ENCODE measurements at places on chromosomes 1 and 21. TPM values are rescaled to one million over a fixed set of nuclear protein-coding genes. Genes with fewer than 3 reads are reported as not detected.

The A3GALT2 gene
- total RNA-seq: not detected

The OR2M3 gene
- not detected for total RNA-seq

DNA sequence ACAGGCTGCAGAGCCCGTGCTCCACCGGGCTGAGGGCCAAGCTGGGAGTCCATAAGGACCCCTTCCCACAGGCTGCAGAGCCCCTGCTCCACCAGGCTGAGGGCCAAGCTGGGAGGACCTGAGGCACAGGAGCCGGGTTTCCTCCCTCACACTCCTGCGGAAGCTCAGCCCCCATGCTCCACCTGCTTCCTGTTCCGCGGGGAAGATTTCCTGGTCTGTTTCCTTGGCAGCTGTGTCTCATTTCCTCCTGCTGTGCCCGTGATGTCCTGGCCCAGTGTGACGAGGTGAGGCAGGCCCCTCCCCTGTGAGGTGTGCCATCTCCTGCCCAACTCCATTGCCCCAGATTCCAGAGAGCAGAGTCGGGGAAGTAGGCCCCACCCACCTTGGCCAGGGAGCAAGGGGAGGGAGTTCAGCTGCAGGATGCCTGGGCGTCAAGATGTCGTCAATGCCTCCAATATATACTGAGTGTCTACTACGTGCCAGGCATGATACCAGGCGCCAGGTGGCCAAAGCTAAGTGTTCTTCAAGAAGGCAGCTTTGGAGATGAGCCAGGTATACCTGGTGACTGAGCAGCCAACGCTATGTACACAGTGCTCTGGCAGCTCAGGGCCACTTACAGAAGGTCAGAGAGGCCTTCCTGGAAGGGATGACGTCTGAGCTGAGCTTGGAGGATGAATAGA lies 58.8 kb downstream of the NAV1 start:
- peaks cover 23% of the 10 kb centered on the region for H3K36me3 ChIP-seq
- no peak overlapping the region for H3K27ac ChIP-seq
- H3K27me3 ChIP-seq: no peaks in the 10 kb centered on the region
- no peak for DNase-seq

DNA sequence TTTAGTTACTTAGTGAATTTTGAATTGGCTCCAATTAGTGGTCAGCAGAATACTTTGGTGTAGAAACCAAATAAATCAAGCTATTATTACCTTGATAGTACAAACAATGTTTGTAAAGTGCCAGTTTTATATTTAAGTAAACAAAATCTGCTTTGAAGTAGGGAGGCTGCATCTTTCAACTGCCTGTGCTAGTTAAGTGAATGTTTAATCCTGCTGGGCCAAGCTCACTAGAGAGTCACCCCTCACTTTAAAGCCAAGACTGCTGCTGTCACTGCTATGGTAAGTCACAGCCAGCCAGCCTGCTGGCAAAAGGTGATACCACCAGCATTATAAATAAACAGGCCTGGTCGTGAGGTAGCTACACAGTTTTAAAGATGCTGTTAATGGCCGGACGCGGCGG lies 10.3 kb upstream of the CFAP126 start:
- H3K27me3 ChIP-seq: peaks cover 2% of the 10 kb centered on the region
- H3K4me1 ChIP-seq: peaks cover 23% of the 10 kb centered on the region
- no peak for DNase-seq

DNA sequence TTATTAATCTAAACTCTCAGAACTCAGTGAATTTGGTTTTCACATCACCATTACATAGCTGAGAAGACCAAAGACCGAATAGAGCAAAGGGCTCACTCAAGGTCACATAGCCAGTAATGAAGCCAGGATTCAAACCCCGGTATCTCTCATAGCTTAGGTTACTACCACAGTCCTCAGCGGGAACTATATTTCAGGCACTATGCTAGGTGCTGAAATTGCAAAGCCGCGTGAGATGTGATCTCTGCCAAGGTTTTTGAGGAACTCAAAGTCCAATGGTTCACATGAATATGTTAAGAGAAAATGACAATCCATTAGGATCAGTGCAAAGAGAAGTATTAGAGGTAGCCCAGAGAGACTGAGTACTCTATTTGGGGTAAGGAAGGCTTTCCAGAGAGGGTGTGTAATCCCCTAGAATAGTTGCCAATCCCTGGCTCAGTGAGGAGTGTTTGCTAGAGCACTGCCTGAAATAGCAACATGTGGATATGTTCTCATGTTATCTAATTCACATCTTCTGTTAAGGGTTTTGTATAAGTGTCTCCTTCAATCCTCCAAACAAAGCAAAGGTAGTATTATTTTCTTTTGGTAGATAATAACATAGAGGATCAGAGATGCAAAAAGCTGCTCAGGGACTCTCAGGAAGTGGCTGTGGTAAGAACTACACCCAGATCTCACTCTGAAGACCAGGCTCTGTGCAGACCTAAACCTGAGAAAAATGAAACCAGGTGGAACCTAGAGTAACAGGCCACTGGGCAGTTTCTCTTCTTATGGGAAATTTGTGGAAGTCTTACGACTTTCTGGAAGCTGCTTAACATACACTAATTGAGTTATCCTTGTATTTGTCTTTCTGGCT lies 93.1 kb upstream of the C8B start:
- no peak overlapping the region for H3K4me3 ChIP-seq
- H3K27ac ChIP-seq: no peak overlapping the region
- H3K4me1 ChIP-seq: peaks cover 29% of the 10 kb centered on the region
- no peaks in the 10 kb centered on the region for H3K36me3 ChIP-seq
- H3K27me3 ChIP-seq: no peaks in the 10 kb centered on the region

DNA sequence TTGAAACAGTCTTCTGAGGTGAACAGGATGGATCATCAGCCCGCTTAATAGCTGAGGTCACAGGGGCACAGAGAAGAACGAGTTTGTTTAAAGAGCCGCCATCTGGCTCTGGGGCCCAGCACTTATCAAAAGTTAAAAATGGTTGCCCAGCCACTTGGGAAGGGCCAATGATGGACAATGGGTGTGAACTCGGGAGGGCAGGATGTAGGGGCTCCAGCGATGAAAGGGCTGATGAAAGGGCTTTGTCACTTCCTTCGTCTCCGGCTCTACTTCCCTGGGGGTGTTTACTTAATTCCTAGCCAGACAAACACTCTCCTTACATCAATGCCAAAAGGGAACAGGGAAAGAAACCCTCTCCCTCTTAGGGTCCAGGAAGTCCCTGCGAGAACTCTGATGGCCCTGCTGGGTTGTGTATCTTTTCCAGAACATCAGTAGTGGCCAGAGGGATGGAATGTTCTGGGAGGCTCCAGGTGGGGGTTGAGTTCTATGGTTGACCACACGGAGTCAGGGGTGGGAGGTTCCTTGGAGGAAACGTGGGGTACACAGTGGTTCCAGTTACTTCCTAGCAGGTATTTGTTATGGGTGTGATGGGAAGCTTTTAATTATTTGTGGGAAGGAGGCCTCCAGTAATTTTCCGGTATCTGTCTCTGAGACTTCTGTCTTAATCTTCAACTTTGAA lies 9.0 kb upstream of the ABCG1 start:
- no peak overlapping the region for H3K27ac ChIP-seq
- no peak for DNase-seq
- peaks cover 12% of the 10 kb centered on the region for H3K27me3 ChIP-seq

The DNAH14 gene
- 8.6 TPM for total RNA-seq

DNA sequence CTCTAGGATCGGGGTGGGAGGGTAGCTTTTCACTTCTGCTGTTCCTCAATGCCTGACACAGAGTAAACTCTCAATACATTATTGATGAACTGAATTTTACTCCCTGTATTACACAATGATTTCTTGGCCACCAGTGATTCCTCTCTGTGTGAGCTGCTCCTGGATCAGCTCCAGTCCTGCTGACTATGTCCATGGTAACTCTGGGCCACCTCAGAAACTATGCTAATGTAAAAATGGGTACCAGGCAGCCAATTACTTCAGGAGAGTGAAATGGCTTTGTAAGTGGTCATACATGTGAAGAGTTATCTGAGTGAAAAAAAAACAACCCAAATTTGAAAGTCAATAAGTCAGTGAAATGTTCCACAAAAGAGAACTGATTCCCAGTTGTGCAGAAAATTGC lies 311.0 kb downstream of the KCNH1 start:
- H3K36me3 ChIP-seq: no peaks in the 10 kb centered on the region
- peaks cover 2% of the 10 kb centered on the region for H3K27me3 ChIP-seq
- no peak overlapping the region for H3K4me3 ChIP-seq
- no peak overlapping the region for H3K27ac ChIP-seq
- no peak for DNase-seq

GRCh38 chr1:24878775-24879742 lies 51.0 kb downstream of the RUNX3 start:
- H3K36me3 ChIP-seq: 0 out of 2 replicates have a peak, but pooled peaks cover 4% of the 10 kb centered on the region
- peaks cover 20% of the 10 kb centered on the region for H3K4me1 ChIP-seq
- peaks cover 6% of the 10 kb centered on the region for H3K27me3 ChIP-seq
- no peak overlapping the region for H3K4me3 ChIP-seq

DNA sequence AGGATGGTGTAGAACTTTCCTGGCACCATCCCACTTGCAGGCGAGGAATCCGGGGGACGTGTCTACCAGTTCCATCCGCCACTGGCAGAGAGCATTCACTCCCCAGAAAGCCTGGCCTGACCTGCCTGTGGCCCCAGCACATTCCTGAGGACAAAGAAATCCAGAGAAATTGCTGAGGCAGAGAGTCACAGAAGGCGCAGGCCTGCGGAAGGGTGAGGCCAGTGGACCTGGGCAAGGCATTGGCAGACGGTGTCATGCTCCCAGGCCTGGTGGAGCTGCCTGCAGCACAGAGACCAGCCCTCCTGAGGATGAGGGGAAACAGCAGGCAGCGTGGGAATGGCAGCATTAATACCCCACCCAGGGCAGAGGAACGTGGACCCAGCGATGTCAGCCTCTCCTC lies 81.2 kb upstream of the F3 start:
- H3K36me3 ChIP-seq: peaks cover 9% of the 10 kb centered on the region
- peak overlapping the region; percentile 70 for H3K4me3 ChIP-seq
- peak; percentile 84 for DNase-seq
- peak overlapping the region; percentile 97 for H3K27ac ChIP-seq
- H3K4me1 ChIP-seq: peaks cover 62% of the 10 kb centered on the region

The PLA2G2D gene
- total RNA-seq: not detected

- peak overlapping the region; percentile 65 for H3K27ac ChIP-seq
- no peaks in the 10 kb centered on the region for H3K36me3 ChIP-seq
- DNase-seq: peak; percentile 70
- peak overlapping the region; percentile 83 for H3K4me3 ChIP-seq
Observed at GRCh38 chr1:87805666-87806378, 477.1 kb downstream of the LMO4 start.

- peaks cover 33% of the 10 kb centered on the region for H3K36me3 ChIP-seq
- no peak for DNase-seq
- no peak overlapping the region for H3K4me3 ChIP-seq
- H3K27me3 ChIP-seq: no peaks in the 10 kb centered on the region
- H3K27ac ChIP-seq: no peak overlapping the region
Observed at GRCh38 chr21:34927992-34928391, 121.1 kb downstream of the RUNX1 start.

The ROR1 gene
- total RNA-seq: 7.8 TPM

DNA sequence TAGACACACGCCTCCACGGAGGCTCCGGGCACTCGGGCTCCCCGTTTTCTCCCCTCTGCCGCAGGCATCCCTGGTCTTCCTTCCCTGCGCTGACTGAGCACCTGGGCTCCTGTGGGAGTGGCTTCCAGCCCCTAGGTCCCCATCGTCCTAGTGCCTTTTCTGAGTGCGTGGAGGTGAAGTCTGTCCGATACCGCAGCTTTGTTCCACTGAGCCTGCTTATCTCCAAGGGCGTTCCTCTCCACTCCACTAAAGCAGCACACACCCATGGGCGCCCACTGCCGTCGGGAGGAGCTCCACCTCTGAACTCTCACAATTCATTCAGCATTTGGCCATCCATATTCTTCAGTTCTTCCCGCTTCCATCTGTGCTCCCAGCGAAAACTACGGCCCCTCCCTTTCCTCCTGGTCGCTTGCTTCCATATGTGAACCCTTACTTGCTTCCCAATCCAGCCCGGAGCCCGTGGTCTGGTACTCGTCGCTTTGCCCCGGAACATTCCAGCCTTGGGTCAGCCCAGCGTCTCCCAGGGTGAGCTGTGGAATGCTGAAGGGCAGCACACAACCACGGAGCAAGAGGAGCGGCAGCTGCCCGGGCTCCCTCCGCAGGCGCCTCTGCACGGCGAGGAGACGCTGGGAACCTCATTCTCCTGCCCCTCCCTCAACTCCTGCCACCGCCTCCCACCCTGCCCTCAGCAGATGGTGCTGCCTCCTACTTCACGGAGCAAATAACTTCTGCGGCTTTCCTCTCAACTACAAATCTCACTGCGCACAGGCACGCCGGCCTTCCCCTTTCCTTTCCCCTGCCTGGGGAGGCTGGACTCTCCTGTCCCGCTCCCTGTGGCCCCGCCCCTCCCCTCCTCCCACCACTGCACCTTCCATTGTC lies 27.5 kb downstream of the ATP8B2 start:
- peak overlapping the region; percentile 44 for H3K27ac ChIP-seq
- DNase-seq: peak; percentile 37
- peaks cover 14% of the 10 kb centered on the region for H3K36me3 ChIP-seq
- H3K27me3 ChIP-seq: no peaks in the 10 kb centered on the region
- H3K4me3 ChIP-seq: peak overlapping the region; percentile 77

DNA sequence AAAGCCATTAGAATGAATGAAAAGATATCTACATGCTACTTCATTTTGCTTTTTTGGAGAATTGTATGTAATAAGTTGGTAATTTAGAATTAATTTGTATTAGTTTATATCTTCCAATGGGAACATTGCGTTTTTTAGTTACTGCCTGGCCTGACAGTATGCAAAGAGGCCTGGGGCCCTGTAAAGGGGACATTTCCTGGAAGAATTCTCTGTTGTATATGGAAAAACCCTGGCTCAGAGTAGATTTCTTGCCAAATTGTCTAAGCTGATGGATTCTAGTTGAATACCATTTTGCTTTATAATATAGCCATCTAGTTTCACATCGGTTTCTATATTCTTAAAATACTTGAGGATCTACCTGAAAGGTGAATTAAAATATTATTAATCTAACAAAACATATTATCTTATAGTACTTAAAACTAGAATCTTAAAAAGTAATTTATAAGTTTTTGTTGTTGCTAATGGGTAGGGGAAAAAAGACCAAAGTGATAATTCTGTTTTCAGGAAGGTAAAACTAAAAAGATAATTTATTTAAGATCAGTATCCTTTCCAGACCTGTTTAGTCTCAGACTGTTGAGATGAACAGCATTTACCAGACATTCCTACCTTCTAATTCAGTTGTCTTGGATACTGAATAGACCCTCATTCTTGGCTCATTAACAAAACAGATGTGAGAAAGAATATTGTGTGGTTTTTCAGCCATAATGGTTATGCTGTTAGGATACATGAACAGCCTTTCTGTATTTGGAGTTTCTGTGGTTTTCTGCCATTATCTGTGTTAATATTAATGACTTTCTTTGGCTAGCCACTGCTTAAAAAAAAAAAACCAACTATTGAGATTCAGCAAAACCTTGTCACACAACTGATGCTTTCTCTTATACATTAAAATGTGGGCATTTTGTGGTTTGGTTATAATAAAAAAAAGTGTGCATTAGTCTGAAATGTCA lies 4.8 kb downstream of the AGO3 start:
- no peak overlapping the region for H3K4me3 ChIP-seq
- H3K36me3 ChIP-seq: no peaks in the 10 kb centered on the region
- DNase-seq: no peak
- H3K27me3 ChIP-seq: no peaks in the 10 kb centered on the region

All from HFFc6 (cell line).